ENCODE measurements at places on chromosomes 4 and X.

DNA sequence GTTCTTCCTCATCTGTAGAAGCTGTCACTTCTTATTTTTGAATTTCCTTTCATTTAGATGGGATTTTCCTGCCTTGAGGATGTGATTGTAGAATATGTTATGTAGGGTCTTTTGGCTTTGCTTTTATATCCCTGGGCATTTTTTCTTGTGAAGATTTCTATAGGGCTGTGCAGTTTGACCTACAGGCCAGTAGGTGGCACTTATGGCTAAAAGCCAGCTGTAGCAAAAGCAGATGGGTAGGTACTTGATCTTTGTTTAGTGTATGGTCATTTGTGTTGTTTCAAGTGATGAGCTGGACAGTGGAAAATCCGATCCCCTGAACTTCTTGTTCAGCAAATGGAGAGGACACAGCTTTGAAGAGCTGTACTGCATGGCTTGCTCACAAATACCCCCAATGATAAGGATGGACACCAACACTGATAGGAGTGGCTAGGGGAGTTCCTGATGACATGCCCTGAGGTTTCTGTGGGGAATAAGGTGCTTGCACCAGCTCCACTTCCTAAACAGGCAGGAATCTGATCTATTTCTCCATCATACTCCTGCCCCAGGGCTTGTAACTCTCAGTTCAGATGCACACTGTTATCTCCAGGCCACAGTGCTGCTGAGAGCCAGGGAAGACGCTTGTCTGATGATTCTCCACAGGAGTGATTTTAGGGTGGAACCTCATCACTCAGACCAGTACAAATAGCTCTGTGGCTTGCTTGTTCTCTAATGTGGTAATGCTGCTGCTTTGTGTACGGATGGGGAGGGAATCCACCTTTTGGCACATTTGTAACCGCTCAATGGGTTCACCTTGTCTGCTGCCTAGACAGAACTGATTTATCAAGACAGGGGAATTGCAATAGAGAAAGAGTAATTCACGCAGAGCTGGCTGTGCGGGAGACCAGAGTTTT lies 417.1 kb upstream of the MAGEB16 start:
- no peak for DNase-seq

- DNase-seq: no peak
Measured at GRCh38 chr4:8552024-8552423, 28.2 kb upstream of the GPR78 start.

GRCh38 chrX:122252454-122252853 lies 931.6 kb upstream of the GRIA3 start:
- no peak for DNase-seq

DNA sequence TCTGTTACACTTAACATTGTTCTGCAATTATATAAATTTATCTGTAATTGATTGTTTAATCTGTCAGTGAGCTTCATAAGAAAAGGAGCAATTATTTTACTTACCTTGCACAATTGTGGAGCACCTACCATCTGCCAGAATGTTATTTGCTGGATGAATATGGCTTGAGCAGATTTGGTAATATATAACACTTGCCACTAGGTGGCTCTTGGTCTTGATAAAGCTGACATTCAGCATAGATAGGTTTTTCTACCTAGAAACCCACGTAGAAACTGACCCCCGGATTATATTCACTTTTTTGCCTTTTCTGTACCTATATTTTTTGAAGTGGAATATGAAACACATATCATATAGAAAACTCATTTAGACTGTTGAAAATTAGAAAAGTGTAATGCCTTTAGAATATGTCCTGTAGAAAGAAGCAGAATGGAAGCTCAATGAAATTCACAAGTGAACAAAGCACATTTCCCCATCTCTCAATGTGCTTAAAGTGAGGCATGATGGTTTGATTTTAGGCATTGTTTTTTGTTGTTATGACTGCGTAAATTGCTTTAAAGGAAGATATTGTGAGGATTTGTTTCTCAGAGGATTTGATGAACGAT lies 9.5 kb downstream of the RBPJ start:
- DNase-seq: peak; percentile 32

- no peak for DNase-seq
Measured at GRCh38 chrX:22032084-22032483, at the start of gene PHEX. PHEX (plus strand) TSS chrX:22032325; CDS start chrX:22033006, 681 bp downstream.

Measured in activated CD4-positive, alpha-beta T cell treated with anti-CD3 and anti-CD28 coated beads for 4 hours (primary cell).